ENCODE measurements at places on chromosomes 16 and 17. TPM values are rescaled to one million over a fixed set of nuclear protein-coding genes. Genes with fewer than 3 reads are reported as not detected.

The CMTM1 gene
- total RNA-seq, result 1.6 TPM

The TBX2 gene
- 72.3 TPM for total RNA-seq

The OTOA gene
- 0.13 TPM for total RNA-seq

The MFSD11 gene
- 39.1 TPM for total RNA-seq

All from aortic smooth muscle cell (primary cell).